ENCODE measurements at places on chromosomes 4 and X. TPM values are rescaled to one million over a fixed set of nuclear protein-coding genes. Genes with fewer than 3 reads are reported as not detected.

Gene GLRA3
- total RNA-seq: not detected

DNA sequence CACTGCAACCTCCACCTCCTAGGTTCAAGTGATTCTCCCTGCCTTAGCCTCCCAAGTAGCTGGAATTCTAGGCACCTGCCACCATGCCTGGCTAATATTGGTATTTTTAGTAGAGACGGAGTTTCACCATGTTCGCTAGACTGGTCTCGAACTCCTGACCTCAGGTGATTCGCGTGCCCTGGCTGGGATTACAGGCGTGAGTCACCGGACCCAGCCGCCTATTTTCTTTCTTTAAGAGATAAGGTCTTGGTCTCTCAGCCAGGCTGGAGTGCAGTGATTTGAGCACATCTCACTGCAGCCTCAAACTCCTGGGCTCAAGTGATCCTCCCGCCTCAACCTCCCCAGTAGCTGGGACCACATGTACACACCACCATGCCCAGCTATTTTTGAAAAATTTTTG lies 166.5 kb downstream of the DHRSX start:
- no peak for DNase-seq

Gene ARX
- total RNA-seq: not detected

Gene NOCT
- 20.1 TPM for total RNA-seq

Gene RBMXL3
- total RNA-seq: not detected

Data from endothelial cell of umbilical vein (primary cell).